Natural killer cell (primary cell): ENCODE measurements at places on chromosomes 16 and 17.

- no peak for DNase-seq
Measured at GRCh38 chr17:6668727-6669425, 17.3 kb downstream of the C17orf100 start.

GRCh38 chr17:36092230-36092629, 2.3 kb upstream of the CCL3 start:
- peak; percentile 44 for DNase-seq

- no peak for DNase-seq
Measured at GRCh38 chr16:89564476-89565255, 4.2 kb downstream of the RPL13 start.

- no peak for DNase-seq
Measured at GRCh38 chr16:73233846-73234424, 186.0 kb upstream of the ZFHX3 start.

DNA sequence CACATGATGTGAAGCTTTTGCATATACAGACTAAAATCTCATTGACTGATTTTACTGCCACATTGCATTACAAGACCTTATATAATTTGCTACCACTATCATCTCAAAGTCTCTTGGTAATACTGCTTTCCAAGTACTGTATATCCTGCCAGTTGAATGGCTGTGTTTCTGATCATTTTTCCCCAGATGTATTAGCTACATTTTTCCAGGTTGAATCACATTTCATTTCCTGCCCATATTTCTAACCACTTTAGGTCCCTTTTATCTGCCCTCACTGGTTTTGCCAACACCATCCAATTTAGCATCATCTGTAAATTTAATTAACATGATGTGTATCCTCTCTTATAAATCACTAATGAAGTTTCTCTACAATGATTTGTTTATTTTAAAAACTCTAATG, 365.7 kb upstream of the PMFBP1 start:
- DNase-seq, result no peak
